Chondrocyte (in vitro differentiated cells): ENCODE measurements at places on chromosomes 4 and X. TPM values are rescaled to one million over a fixed set of nuclear protein-coding genes. Genes with fewer than 3 reads are reported as not detected.
A peak's percentile ranks its signal among the peaks of the same experiment; 100 is the strongest.

- H3K36me3 ChIP-seq, result no peaks in the 10 kb centered on the region
- H3K27ac ChIP-seq, result no peak overlapping the region
- H3K4me1 ChIP-seq, result no peaks in the 10 kb centered on the region
- DNase-seq, result no peak
These were observed 7.5 kb upstream of the ACSL1 start for GRCh38 chr4:184833046-184833838.

DNA sequence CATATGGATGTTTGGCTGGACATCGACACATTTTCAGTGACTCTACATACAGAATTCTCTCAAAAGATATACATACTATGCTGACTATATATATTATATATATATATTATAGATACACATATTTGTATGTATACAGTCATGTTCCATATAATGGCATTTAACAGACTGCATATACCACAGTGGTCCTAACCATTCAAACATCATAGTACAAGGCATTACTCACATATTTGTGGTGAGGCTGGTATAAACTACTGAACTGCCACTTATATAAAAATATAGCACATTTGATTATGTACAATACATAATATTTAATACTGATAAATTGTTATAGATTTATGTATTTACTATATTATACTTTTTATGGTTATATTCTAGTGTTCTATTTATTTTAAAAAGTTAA, 168.5 kb downstream of the IL15 start:
- peaks cover 42% of the 10 kb centered on the region for H3K4me1 ChIP-seq
- no peak overlapping the region for H3K27ac ChIP-seq
- DNase-seq, result no peak
- no peaks in the 10 kb centered on the region for H3K36me3 ChIP-seq

Gene CFP
- total RNA-seq, result 0.60 to 0.87 TPM (median 0.77 TPM) in 3 replicates

- H3K4me1 ChIP-seq, result no peaks in the 10 kb centered on the region
- no peak overlapping the region for H3K4me3 ChIP-seq
- no peak for DNase-seq
- H3K36me3 ChIP-seq, result no peaks in the 10 kb centered on the region
- peaks cover 21% of the 10 kb centered on the region for H3K27me3 ChIP-seq
These were observed 61.7 kb upstream of the HAND2 start for GRCh38 chr4:173591760-173592159.

Gene IBSP
- 0.90 to 0.95 TPM in 2 of 3 replicates, not detected in the other for total RNA-seq

Gene RAB9B
- 2.6 to 4.1 TPM (median 2.7 TPM) in 3 replicates for total RNA-seq

DNA sequence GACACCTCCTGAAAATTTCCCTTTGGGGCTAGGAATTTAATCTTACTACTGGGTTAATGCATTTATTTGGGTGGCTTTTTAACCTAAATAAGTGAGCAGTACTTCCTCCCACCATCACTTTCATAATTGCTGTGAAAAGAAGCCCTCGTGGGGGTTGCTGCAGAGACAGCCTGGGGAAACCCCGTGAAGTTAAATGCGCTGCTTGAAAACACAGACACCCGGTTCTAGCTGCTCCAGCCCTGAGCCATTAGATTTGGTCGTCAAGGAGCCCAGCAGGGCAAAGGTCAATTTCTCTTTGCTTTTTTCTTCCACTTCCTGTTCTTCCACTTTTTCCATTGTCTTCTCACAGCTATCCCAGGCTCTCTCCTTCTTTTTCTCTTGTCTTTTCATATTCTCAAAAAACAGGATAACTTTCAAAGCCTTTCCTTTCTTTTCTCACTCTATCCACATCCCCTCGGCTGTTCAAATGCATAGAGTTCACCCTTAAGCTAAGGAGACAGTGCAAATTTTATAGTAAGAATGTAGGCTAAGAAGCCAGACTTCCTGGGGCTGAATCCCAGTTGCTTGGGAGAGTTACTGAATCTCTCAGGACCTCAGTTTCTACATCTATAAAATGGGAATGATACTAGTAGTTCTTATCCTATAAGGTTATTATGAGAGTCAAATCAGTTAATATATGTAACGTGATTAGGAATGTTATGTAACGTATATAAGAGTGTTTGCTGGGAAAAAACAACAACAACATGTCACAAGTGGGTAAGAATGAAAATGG, 91.5 kb upstream of the ZNF827 start:
- no peak overlapping the region for H3K27ac ChIP-seq
- H3K27me3 ChIP-seq, result no peaks in the 10 kb centered on the region
- no peak for DNase-seq
- H3K36me3 ChIP-seq, result peaks cover 2% of the 10 kb centered on the region

DNA sequence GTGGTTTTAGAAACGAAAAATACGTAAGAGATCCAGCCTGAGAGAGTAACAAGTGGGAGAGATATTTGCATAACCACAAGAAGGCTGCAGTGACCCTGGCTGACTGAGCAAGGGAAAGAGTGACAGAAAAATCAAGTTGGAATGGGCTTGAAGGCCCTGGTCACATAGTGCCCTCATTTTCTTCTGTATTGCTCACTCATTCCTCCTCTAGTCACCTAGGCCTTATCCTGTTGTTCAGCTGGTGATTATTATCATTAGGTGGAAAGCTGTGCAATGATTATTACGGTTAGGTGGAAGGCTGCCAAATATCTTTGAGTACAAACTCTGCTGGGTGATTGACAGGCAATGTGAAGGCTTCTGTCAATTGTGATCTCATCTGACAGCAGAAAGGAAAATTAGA, 2384.1 kb downstream of the PCDH7 start:
- no peaks in the 10 kb centered on the region for H3K27me3 ChIP-seq
- DNase-seq, result no peak
- peak overlapping the region; percentile 3 for H3K27ac ChIP-seq

DNA sequence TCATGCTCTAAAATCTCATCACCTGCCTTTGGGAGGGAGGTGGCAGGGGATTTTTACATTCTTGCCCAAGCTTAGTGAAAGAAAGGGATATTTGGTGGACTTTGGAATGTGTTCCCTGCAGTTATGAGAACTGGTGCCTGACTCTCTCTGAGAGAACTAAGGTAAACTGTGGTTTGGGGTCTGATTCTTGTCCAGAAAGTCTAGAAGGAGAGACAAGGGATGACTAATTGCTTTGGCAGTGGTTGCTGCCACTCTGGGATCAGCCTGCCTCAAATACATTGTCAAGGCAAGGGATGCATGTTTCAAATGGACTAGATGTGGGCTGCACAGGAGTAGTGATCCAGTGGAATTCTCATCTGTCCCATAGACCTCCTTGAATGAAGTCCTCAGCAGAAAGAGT, 115.2 kb downstream of the DDIT4L start:
- H3K36me3 ChIP-seq, result no peaks in the 10 kb centered on the region
- H3K4me3 ChIP-seq, result no peak overlapping the region
- H3K4me1 ChIP-seq, result peaks cover 11% of the 10 kb centered on the region
- DNase-seq, result no peak
- no peaks in the 10 kb centered on the region for H3K27me3 ChIP-seq

DNA sequence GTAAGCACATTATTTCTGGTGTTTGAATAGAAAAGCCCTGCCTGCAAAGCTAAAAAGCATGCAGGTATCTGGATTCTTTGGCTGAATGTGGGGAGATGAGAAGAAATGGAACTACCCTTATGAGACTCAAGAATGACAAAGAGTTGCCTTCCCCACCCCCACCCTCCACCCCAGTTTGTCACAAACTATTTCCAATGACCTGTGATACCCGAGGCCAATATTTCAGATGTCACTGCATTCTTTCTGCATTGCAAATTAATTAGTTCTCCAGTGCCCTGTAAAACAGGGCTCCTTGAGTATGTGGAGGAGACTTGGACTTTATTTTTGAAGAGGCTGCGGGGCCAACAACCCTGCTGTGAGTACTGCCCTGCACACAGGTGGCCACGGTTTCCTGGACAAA, 116.4 kb downstream of the ZNF827 start:
- no peak for DNase-seq
- H3K36me3 ChIP-seq, result peaks cover 14% of the 10 kb centered on the region
- H3K27ac ChIP-seq, result no peak overlapping the region
- no peaks in the 10 kb centered on the region for H3K27me3 ChIP-seq

DNA sequence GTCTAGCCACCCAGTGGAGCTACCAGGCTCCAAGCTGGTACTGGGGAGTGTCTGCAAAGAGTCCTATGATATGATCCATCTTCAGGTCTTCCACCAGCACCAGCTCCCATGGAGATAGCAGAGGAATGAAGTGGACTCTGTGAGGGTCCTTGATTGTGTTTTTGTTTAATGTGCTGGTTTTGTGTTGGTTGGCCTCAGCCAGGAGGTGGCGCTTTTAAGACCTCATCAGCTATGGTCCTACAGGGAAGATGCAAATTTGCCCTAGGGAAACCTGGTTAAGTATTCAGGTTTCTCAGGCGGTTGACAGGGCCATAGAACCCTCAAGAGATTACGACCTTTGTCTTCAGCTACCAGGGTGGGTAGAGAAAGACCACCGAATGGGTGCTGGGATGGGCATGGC, 1141.1 kb downstream of the STIM2 start:
- H3K36me3 ChIP-seq, result no peaks in the 10 kb centered on the region
- no peak for DNase-seq

DNA sequence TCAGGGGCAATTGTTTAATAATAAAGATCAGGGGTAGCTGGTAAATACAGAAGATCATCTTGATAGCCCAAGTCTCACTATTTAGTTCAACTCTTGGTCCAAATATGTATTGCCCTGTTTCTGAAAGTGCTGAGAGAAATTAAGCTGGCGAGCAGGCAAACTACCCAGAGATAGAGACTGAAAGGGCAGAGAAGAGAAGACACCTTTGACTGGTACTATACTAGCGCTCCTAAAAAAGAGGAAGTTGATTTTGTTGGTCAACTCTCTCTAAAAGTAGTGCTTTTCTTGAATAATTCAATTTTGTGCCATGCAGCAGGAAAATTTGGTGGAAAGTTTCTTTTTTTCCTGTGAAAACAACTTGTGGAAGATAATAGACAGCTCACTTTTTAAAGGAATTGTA, 64.0 kb downstream of the IGSF1 start:
- no peak for DNase-seq
- H3K4me1 ChIP-seq, result peaks cover 4% of the 10 kb centered on the region
- no peaks in the 10 kb centered on the region for H3K36me3 ChIP-seq

GRCh38 chr4:37662861-37663390, 23.2 kb downstream of the RELL1 start:
- H3K4me1 ChIP-seq, result peaks cover 66% of the 10 kb centered on the region
- H3K4me3 ChIP-seq, result no peak overlapping the region
- H3K36me3 ChIP-seq, result no peaks in the 10 kb centered on the region
- no peak for DNase-seq
- no peaks in the 10 kb centered on the region for H3K27me3 ChIP-seq

Gene FAM200B
- total RNA-seq, result 26.0 to 33.0 TPM (median 31.8 TPM) in 3 replicates

Gene CCNB3
- total RNA-seq, result 0.59 to 1.6 TPM (median 0.89 TPM) in 3 replicates

Gene CSAG1
- not detected in 3 replicates for total RNA-seq

Gene GPR82
- not detected in 3 replicates for total RNA-seq

GRCh38 chr4:38094419-38094818, 134.2 kb downstream of the PTTG2 start:
- peaks cover 19% of the 10 kb centered on the region for H3K4me1 ChIP-seq
- H3K36me3 ChIP-seq, result peaks cover 9% of the 10 kb centered on the region
- H3K4me3 ChIP-seq, result no peak overlapping the region
- no peak for DNase-seq

Gene EXOC1L
- total RNA-seq, result not detected in 3 replicates

DNA sequence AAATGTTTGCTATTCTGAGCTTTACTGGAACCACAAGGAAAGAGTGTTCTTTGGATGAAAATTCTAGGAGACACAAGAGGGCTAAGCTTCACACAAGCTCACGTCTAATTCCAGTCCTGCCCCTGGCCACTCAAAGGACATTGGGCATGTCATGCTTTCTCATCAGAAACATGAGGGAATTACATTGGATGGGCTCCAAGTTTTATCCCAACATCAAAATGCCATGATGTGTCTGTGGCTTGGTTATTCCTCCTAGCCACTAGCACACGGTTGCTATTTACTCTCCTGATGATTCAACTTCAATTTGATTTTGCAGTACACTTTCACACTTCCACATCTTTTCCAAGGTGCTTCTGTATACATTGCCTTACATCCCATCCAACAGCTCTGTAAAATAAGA, 149.6 kb upstream of the FAM9B start:
- H3K27ac ChIP-seq, result no peak overlapping the region
- no peak overlapping the region for H3K4me3 ChIP-seq
- H3K36me3 ChIP-seq, result no peaks in the 10 kb centered on the region
- no peaks in the 10 kb centered on the region for H3K4me1 ChIP-seq

- H3K4me3 ChIP-seq, result peak overlapping the region; percentile 74
- no peak for DNase-seq
- peaks cover 15% of the 10 kb centered on the region for H3K4me1 ChIP-seq
- H3K27ac ChIP-seq, result no peak overlapping the region
These were observed 1.1 kb downstream of the GABRA2 start for GRCh38 chr4:46388857-46389256.

Gene CFAP47
- not detected in 3 replicates for total RNA-seq

Gene PDE6B
- 0.46 to 2.3 TPM (median 2.3 TPM) in 3 replicates for total RNA-seq

Gene XKRX
- 0.15 TPM in 1 of 3 replicates, not detected in the others for total RNA-seq

Gene MYOZ2
- total RNA-seq, result 0.13 to 0.35 TPM in 2 of 3 replicates, not detected in the other

DNA sequence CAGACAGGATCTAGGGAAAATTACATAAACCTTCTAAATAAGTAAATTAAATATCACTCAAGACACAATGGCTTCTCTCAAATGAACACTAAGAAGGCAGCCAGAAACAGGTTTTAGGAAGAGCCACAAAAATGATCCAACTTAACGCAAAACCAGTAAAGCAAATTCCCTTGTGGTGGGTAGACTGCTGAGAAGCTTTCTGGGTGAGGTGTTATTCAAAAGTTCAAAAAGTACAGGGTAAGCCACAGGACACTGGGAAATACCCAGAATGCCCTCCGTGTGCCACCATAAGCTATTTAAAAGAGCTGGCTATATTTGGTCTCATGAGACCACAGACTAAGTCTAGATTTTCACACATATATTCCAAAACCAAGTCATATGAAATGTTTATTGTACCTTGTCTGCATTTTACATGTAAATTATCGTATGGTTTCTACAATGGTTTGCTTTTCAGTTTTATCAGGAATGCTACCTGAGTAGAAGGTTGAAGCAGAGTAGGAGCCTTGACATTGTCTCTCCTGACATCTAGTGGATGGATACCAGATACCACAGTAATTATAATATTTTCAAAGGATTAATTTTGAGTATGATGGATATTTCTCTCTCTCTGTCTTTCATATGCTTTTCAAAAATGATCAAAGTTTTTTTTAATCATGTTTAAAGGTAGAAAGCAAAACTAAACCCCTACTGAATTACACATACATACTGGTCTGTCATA, 109.3 kb upstream of the KLHL13 start:
- H3K27ac ChIP-seq, result no peak overlapping the region
- no peak overlapping the region for H3K4me3 ChIP-seq
- peaks cover 18% of the 10 kb centered on the region for H3K4me1 ChIP-seq
- no peaks in the 10 kb centered on the region for H3K36me3 ChIP-seq
- peaks cover 2% of the 10 kb centered on the region for H3K27me3 ChIP-seq

GRCh38 chrX:8345473-8345872, 119.2 kb upstream of the VCX3B start:
- no peak overlapping the region for H3K4me3 ChIP-seq
- no peaks in the 10 kb centered on the region for H3K4me1 ChIP-seq
- H3K27ac ChIP-seq, result no peak overlapping the region
- H3K27me3 ChIP-seq, result no peaks in the 10 kb centered on the region

GRCh38 chr4:4386736-4387392, at the start of gene NSG1:
Gene NSG1 (plus strand): TSS chr4:4387102. CDS start chr4:4387630, 528 bp downstream.
- peak within 1 kb of the TSS; percentile 66 for H3K4me3 ChIP-seq
- H3K36me3 ChIP-seq, result peaks cover 2% of the 10 kb centered on the region
- H3K4me1 ChIP-seq, result peaks cover 11% of the 10 kb centered on the region
- DNase-seq, result peak; percentile 76

- no peaks in the 10 kb centered on the region for H3K27me3 ChIP-seq
- no peaks in the 10 kb centered on the region for H3K4me1 ChIP-seq
- peaks cover 1% of the 10 kb centered on the region for H3K36me3 ChIP-seq
- no peak overlapping the region for H3K27ac ChIP-seq
- no peak for DNase-seq
These were observed 15.1 kb upstream of the MAD2L1 start for GRCh38 chr4:120081726-120082125.

- H3K36me3 ChIP-seq, result peaks cover 4% of the 10 kb centered on the region
- DNase-seq, result no peak
- no peaks in the 10 kb centered on the region for H3K4me1 ChIP-seq
- no peak overlapping the region for H3K27ac ChIP-seq
- no peak overlapping the region for H3K4me3 ChIP-seq
- no peaks in the 10 kb centered on the region for H3K27me3 ChIP-seq
These were observed 198.9 kb downstream of the ANK2 start for GRCh38 chr4:113248320-113248719.
